SK-N-DZ (cell line): ENCODE measurements at places on chromosomes 4 and X.

- no peak for DNase-seq
These were observed 7.2 kb downstream of the TEC start for GRCh38 chr4:48262484-48262883.

DNA sequence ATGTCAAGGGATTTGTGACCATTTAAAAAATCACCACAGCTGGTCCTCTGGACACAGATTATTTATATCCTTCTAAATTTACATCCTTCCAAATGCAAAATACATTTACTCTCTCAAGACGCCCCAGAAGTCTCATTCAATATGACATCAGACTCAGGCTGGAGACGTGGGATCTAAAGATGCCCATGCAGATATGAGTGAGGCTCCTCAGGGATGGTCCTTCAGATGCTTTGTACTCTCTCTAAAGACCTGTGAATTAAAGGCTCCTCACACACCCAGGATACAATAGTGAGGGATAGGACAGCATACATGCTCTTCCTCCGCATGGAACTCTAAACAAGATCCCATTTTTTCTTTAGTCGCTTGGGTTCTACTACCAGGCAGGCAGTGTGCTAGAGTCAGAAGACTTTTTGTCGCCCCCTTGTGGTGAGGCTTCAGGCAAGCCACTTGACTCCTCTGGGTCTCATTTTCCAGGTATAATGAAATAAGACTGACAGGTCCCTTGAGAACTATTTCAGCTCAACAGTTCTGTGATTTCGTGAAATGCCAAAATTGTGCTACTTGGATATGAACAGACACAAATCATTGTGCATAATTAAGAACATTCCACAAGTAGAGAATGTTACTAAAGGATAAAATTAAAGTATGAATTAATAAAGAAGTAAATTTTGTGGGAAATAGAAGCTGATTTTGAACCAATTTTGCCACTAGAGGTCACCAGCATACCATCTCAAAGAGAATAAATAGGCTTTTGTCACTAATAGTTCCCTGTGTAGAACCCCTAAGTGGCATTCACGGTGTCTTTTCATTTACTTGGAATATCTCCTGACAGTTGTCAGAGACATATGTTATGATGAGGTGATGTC, 13.7 kb upstream of the SCOC start:
- DNase-seq = peak; percentile 87

DNA sequence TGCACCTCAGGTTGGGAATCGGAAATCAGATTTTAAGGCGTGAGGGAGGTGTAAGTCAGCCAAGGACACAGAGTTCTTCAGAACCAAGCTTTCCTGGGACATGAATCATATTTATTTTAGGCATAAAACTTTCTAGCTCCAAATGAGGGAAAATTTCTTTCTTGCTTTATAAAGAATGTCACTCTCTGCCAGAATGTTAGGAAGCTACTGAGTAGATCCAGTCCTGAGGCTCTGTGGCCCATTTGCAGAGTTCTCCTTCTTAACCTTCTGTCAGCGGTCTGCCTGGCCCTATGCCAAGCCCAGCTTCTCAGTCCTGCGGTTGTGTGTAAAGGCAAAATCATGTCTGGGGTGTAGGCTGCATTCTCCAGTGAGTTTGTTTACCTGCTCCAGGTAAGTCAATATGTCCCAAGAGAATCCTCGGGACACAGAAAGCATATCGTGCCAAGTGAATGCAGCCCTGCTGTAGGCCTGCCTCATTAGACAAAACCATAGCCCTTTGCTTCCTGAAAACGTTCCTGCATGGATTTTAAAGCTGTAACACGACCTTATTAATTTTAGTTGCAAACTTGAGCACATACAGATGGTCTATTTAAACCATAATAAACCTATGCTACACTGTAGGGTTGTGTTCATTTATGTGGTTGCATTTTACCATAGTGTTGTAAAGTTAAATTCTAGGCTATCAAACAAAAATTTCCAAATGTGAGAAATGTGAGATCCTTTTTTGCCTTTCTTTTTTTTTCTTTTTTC, 29.2 kb upstream of the CCNI start:
- no peak for DNase-seq

DNA sequence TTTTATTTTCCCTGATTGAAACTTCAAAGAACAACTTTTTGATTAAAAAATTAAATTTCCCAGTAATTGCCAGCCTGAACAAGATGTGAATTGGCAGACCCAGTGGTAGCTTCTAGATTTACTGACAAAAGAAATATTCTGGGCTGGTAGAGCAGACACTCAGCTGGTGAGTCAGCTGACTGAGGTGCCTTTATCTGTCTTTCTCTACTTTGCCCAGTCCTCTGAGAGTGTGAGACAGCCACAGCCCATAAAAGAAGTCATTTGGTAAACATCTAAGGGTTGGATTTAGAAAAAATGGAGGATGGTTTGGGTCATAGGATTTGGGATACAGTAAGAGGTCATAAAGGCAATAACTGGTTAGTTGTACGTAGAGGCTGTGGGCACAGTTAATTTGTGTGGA, 54.5 kb downstream of the CCSER1 start:
- no peak for DNase-seq

GRCh38 chr4:98930311-98930865, 1.5 kb upstream of the EIF4E start:
- DNase-seq = no peak

DNA sequence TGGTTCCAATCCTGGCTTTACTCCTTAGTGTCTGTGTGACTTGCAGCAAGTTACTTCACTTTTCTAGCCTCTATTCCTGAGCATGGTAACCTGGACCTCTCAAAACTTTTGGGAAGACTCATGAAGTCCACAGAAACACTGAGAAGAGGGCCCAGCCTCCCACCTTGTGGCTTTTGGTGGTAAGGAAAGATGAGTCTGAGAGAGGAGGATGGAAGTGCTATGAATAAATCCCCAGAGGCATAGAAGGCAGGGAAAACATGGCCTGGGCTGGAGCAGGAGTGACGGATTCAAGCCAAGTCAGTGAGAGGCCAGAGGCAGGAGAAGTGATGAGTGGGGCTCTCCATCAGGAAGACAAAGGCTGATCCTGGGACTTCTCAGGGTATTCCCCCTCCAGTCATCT, 10.9 kb upstream of the MAGEA4 start:
- DNase-seq = no peak

DNA sequence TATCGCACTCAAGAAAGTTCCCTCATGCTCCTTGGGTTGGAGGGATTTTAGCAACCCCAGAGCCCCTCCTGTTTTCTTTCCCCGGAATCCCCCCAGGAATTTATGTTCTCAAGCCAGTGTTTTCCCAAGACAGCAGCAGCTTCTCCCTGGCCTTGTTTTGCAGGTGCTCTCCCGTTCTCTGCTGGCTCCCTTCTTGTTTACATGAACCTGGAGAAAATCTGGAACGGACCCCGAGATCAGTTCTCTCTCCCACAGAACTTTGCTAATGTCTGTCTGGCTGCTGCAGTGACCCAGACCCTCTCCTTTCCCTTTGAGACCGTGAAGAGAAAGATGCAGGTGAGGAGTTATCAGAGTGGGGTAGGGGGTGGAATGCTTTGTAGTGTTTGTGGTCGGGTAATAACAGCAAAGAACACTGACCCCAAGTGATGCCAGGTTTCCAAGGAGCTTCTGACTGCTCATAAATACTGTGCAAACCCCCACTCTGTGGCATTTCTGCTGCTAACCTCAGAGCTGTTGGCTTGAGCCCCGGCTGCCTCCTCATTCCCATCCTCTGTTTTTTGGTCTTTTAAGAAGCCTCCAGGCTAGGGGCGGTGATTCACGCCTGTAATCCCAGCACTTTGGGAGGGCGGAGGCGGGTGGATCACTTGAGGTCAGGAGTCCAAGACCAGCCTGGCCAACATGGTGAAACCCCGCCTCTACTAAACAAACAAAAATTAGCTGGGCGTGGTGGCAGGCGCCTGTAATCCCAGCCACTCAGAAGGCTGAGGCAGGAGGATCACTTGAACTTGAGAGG, 11.1 kb downstream of the SLC25A43 start:
- DNase-seq = no peak

DNA sequence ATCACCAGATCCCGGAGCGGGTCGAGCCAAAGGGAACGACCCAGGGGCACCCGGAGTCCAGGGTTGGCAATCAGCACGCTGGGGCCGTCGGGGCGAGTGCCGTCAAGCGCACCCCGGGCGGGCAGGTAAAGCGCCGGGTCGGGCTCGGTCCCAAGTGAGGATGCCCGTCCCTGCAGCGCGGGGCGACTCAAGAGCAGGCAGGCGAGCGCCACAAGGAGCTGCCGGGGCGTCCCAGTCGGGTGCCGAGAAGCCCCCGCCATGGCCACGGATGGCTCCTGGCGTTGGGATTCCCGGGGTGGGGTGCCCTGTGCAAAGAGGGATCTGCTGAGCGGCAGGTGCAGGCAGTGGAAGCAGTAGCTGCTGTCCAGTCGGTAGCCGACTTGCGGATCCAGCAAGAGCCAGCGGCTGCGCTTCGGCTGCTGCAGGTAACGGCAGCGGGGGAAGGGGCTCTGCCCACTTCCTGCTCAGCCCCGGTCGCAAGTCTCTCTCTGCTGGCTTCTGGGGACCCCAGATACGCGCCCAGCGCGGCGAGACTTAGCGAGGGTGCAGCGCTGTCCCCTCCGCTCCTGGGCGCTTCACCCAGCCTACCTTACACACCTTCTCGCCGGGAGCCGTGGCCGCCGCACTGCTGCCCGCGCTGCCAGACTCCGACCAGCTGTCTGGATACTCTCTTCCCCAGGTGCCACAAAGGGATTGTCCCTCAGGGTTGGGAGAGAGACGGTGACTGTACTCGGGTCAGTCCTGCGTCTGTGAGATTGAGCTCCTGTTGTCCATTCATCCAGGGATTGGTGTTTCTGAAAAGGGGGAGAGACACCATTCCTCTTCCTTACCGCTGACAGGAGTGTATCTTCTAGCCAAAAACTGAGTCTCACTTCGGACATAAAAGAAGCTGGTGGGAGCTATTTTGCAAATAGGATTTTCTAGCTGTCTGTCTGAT, at the start of gene FREM3:
FREM3 (minus strand) TSS at position 260 of the 937 bp plus-strand sequence; CDS start at position 260, 0 bp downstream.
- DNase-seq = no peak

- DNase-seq = no peak
These were observed 6.7 kb upstream of the MSX1 start for GRCh38 chr4:4852591-4853362.

DNA sequence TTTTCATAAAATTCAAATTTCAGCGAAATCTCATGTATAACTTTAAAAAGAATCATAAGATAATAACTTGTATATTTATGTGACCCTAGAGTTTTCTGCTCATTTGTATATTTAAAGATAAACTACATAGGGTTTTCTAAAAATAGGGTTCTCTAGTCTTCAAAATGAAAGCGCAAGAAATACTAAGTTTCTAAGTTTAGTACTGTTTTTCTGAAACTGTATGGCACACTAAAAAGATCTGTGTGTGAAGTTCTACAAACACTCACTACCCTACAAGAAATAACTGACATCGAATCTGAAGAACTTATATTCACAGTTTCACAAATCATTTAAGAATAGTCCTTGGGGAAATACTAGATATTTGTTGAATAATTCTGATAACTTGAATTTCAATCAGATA, 38.7 kb upstream of the NDST4 start:
- DNase-seq = no peak

DNA sequence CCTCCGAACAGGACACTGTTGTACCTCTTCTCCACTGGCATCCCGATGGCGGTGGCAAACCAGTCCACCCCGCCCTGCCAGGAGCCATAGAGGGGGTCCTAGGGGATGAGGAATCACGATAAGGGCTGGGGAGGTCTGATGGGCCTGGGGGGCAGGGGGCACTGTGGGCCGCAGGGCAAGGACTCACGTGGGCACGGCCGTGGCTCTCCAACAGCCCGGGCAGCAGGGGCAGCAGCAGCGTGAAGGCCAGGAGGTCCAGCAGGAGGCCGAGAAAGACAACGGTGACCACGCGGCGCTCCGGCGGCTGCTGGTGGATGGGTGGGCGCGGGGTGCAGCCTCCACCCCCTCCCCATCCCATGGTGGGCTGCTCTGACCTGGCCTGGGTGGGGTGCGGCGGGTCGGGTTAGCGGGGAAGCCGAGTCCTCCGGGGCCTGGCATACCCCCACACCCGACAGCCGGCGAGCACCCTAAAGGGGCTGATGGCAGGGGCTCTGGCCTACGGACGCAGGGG, 29.6 kb downstream of the NOP14 start:
- no peak for DNase-seq

GRCh38 chrX:134868771-134869495, 121.9 kb upstream of the SMIM10 start:
- no peak for DNase-seq

GRCh38 chr4:94477227-94477626, 25.5 kb downstream of the PDLIM5 start:
- no peak for DNase-seq

GRCh38 chr4:94571715-94572114, 120.0 kb downstream of the PDLIM5 start:
- no peak for DNase-seq

DNA sequence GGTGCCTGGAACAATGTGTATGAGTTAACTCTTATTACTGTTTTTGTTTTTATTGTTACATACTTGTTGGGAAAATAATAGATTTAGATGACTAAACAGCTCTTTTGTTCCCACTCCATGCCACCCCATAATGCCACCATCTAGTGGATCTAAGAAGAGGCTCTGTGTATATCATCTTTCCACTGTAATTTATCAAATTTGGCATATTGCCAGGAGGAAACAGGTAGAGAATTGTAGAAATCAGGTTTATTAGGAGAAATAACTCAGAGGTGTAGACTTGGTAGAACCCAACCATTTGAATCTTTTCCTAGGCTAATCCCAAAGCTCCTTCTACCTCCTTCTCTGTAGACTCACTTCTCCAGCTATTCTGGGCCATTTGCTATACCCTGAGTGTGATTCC, 150.6 kb downstream of the GATB start:
- DNase-seq = no peak

GRCh38 chrX:49066278-49066677, 7.5 kb downstream of the CCDC120 start:
- no peak for DNase-seq

DNA sequence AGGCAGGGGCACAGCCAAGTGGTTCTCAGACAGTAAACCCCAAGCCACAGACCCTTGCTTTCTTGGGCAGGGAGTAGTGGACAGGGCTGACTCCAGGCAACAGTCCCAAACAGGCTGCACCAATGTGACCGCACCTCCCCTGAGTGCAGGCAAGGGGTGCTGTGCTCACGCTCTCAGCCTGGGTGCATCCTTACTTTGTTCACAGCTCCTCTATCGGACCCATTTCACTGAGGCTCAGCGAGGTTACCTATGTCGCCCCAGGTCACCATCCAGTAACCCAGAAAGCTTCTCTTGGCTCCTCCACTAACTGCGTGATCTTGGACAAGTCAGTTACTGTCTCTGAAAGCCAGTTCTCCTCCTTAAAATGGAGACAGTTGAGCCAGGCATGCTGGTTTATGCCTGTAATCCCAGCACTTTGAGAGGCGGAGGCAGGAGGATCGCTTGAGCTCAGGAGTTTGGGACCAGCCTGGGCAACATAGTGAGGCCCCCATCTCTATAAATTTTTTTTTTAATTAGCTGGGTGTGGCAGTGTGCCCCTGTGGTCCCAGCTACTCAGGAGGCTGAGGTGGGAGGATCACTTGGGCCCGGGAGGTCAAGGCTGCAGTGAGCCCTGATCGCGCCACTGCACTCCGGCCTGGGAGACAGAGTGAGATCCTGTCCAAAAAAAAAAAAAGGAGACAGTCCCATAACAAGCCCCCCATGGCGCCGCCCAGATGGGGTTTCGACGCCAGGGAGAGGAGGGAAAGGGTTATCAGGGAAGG, 823 bp upstream of the MAN2B2 start:
- DNase-seq = no peak
